NCI-H446 (cell line): ENCODE measurements at places on chromosomes 4 and X.

DNA sequence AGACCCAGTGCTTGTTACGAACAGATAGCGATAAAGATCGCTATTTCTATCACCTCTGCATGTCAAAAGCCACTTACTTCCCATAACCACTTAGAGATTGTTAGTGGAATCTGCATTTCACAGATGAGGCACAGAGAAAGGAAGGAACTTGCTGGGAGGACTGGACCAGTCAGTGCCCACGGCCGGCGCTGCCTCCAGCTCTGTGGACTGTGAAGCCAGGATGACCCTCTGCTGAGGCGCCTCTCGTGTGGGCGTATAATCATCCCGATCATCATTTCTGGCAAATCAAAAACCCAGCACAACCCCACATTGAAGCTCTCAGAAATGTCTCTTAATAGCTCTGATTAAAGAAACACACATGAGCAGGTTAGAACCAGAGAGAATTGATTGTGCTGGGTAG, 61.5 kb upstream of the ADRA2C start:
- DNase-seq, result no peak

DNA sequence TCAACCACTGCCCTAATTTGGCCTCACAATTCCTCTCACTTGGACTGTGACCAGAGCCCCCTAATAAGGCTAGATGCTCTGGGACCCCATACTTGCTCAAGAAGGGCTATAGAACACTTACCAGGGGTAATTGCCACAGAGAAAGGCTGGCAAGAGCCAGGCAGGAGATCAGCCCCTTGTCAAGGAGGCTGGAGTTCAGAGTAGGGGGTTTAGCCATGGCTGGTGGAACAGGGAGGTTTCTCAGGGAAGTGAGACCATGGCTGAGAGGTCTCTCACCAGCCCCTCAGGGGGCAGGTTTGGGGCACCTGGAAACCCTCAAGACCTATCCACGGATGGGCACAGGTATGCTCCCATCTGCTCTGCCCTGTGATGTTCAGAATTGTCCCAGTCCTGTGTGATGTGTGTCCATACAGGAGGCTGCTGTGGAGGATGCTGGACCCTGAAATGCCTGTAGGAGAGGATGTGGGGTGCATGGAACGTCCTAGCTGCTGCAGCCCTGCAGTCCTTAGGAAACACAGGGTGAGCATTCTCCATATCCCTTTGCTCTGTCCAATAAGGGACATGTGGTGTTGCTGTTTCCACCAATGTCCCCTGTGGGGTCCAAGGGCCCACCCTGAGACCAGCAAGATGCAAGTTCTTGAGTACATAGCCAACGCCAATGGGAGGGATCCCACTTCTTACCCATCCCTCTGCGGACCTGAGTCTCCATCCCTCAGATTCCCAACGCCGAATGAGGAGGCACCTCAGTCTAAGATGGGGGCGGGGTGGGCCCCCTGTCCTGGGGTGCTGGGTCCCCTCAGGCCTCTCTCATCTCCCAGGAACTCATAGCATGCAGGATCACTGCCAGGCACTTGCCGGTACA, 16.4 kb upstream of the HSFX1 start:
- no peak for DNase-seq

GRCh38 chrX:51860679-51861078, 32.7 kb upstream of the MAGED1 start:
- DNase-seq, result no peak

DNA sequence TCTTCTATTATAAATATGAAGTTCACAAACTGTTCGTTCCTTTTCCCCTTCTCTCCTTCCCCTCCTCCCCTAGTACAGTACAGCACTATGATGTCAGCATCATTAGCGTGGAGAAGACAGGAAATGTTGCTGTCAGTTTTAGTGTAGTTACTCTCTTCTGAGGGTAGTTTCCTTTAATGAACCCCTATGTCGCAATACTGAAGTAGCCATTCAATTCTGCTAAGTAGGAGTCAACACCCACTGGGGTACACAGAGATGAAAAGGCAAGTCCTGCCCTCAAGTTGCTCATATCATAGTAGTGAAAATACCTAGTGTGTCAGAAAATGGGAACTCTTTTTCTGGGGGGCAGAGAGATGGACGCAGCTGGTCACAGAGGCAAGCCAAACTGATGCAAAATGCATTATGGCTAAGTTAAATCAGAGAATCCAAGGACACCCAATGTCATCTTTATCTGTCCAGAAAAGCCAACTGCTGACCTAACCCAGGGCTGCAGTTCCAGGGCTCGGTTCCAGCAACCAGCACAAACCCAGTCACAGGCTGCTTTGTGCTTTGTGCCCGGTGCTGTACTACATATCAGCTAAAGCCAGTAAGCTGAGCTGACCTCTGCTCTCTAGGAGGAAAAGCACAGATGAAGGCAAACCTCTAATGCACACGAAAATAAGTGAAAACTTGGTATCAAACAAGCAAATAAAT, 31.5 kb downstream of the GRIA3 start:
- DNase-seq, result no peak

DNA sequence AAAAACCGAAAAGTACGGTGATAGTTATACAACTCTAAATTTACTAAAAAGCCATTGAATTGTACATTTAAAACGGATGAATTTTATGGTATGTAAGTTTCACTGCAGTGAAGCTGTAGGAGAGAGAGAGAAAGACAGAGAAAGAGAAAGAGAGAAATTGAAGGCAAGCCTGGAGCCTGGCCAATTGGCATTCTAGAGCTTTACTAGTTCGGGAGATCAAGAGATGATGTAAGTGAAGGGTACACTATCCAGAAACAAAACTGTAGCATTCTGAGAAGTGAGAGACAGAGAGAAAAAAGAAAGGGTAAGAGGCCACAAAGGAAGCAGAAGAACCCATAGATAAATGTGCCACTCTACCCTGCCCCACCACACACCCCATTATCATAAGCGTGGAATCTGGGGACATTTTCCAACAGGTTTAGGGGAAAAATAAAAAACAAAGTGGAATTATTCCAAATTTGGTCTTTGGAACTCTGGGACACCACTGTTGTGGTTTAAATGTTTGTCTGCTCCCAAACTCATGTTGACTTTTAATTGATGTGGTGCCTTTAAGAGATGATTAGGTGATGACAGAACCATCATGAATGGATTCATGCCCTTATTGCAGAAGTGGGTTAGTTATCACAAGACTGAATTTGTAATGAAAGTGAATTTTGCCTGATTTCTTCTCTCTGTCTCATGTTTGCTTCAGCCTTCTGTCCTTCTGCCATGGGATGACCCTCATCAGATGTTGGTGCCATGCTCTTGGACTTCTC, 123.0 kb upstream of the PLS3 start:
- DNase-seq, result no peak

DNA sequence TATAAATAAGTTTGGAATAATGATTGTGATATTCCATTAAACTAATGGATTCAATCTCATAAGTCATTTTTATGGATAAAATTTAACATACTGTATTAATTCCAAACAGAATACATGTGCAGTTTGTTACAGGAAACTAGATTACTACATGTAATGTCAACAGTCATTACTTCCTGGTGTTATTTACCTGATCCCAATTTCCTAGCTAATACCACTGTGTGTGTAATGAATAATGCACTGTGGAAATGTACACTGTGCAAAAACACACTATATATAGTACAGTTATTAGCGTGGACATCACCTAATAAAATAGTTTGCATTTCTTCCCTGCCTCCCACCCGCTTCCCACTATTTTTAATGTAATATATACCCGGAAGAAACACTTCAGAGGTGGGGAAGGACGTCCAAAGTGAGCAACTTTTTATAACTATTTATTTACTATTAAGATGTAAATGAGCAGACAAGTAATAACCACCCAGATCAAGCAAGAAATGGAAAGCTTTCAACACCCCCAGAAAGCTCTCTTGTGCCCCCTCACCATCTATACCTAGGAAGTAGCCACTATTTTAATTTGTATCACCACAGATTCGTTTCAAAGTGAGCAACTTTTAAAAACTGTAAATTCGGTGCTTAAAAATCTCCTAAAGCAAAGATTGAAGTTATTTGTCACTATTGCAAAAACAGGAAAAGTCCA, 219.1 kb downstream of the THOC2 start:
- no peak for DNase-seq

DNA sequence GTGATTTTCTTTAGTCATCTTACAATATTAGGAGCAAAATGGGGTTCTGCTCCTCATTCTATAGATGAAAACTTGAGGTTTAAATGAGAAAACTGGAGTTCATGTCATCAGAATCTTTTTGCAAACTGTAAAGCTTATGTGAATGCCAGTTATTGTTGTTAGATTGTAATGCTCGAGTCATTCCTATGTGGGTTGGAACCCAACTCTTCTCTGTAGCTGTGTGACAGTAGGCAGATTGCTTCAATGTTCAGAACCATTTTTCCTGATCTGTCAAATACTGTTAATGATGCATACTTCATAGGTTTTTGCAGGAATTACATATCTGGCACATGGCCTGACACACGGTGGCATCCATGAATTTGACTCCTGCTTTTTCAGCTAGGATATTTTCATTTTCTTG, 178.9 kb downstream of the RAPGEF2 start:
- no peak for DNase-seq

GRCh38 chrX:136784231-136784630, 3.5 kb upstream of the ARHGEF6 start:
- no peak for DNase-seq

DNA sequence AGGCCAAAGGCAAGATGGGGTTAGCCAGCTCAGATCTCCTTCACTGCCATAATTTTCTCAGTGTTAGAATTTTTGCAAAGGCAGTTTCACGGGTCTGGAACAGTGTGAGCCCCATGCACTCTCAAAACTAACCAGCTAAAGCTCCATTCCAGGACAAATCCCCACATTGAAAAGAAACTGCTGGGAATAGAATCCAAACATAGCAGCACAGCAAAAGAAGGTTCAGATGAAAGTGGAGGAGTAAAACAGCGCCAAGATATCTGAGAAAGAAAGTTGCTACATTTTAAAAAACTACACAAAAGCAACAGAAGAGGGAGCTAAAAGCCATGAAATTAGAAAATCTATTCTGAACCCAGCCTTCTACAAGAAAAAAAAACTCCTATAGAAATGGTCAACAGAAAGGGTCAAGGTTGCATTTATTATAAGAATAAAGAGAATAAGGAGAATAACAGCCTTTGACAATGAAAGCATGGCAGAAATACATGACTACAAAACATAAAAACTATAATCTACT, 39.6 kb upstream of the SLC7A3 start:
- DNase-seq, result no peak

GRCh38 chrX:131441033-131441432, 102.8 kb upstream of the OR13H1 start:
- DNase-seq, result no peak

GRCh38 chrX:147894366-147894963, 17.3 kb upstream of the FMR1 start:
- no peak for DNase-seq

DNA sequence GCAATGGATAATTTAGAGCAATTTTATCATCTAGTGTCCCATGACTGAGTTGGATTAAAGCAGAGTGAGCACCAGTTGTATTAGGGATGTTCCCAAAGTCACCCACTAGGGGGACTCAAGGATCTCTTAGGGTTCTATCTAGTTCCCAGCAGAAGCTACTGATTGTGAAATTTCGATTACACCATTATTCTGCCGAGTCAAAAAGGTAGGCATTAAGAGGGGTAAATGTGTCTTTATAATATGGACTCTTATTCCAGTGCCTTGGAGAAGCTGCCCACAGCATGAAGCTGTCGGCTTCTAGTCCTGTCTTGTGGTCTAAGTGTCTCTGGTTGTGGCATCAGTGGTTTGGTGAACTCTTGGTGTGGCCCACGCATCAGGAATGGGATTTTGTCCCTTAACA, 53.3 kb downstream of the RGS12 start:
- peak; percentile 51 for DNase-seq

GRCh38 chr4:151738720-151739517, 21.9 kb downstream of the GATB start:
- no peak for DNase-seq

GRCh38 chr4:101792056-101792590, 1.6 kb downstream of the BANK1 start:
- no peak for DNase-seq

DNA sequence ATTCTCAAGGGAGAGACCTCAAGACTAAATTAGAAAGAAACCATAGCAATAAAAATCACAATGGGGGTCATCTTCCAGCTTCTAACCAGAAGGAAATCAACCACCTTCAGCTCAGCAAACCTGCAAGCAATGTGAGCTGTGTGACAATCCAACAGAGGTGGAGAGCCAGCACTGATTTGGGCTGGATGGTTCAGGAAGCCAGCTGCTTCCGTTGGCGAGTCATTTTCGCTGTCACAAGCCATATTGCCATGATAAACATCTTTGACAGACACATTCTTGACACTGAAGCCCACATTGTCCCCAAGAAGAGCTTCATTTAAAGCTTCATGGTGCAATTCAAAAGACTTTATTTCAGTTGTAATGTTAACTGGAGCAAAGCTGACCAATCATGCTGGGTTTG, 22.7 kb downstream of the F8A1 start:
- DNase-seq, result no peak

DNA sequence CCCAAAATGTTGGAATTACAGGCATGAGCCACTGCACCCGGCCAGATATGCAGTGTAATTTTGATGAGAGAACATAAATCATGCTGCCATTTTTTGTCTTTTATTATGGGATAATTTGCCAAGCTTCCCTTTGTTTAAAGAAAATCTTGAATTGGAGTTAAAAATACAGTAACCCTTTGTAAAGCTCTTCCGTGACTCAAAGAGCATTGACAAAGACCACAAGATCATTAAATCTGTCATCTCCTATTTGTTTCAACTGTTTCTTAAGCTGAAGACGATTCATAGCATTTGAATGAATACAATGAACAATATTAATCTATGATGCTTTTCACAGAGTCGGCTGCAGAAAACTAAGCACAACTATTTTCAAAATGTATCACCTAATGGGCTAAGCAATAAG, 132.6 kb downstream of the ANAPC4 start:
- DNase-seq, result no peak

DNA sequence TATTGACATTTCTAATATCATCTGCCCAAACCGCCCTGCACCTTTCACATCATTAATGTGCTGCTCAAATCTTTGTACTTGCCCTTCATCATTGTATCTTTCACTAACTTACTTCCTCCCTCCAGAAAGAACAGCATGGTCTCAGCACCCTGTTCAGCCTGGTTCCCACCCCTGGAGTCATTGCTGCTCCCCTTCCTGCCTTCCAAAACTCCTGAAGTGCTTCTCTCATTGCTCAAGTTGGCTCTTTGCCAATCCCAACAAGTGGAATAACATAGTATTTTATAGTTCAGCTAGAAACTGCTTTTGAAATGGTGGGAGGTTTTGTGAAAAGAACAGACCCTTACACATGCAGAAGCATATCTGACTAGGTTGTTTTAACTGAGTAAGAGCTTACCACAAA, 14.0 kb upstream of the TTC29 start:
- no peak for DNase-seq

GRCh38 chr4:149987330-149988086, 90.7 kb upstream of the DCLK2 start:
- DNase-seq, result no peak

- no peak for DNase-seq
Measured at GRCh38 chrX:25154168-25154567, 138.4 kb upstream of the ARX start.
